ENCODE measurements at places on chromosomes 12 and 14. TPM values are rescaled to one million over a fixed set of nuclear protein-coding genes. Genes with fewer than 3 reads are reported as not detected.

OR4E1 gene
- total RNA-seq = not detected

DNA sequence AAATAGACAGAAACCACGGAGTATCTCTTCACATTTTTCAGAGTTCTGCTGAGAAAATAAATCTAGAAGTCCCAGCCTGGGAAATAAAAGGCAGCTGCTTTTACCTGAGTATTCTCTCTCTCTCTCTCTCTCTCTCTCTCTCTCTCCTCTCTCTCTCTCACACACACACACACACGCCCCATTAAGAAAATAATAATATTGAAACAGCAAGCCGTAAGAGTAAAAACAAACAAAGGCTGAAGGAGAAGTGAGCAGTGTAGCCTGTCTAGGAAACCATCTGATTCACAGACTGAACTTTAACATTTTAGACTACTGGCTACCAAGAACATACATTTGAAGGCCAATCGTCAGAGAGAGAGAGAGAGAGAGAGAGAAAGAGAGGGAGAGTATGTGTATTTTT, 8.4 kb downstream of the PTHLH start:
- no peak for DNase-seq

DNA sequence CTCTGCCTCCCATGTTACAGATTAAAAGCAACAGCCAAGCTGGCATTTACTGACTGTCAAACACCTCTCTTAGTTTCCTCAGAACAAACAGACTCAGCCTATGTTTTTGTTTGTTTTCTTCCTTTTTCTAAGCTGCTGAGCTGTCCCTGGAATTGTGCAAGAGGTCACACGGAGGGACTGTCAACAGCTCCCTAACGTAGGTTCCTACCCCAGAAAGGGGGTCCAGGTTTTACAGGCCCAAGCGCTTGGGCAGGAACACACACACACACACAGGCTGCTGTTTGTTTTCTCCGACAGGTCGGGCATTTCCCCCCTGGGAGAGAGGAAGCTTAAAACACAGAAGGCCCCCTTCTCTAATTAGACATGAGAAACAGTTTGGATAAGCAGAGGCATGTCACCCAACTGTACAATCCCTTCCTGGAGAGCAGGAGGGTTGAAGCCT, 739.6 kb upstream of the TBX3 start:
- DNase-seq = no peak

DNA sequence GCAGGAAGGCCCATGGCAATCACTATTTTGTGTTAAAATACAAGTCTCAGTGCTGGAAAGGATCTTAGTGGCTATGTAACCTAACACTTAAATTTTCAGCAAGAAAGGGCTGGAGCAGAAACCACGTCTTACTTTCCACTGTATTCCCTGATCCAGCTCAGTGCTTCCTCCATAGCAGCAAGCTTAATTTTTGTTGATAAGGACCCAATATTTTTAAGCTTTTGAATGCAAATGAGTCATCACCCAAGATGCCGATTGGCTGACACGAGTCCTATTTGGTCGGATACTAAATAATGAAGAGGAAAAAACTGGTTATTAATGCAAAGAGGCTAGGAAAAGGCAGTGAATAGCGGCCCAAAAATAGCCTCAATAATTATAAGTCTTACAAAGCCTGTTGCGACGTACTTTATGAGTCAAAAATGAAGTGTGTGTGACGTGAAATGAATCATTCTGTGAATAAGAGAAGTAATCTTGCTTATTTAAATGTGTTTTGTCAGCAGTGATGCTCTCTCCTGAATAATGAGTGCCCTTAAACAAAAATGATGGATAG, 46.9 kb upstream of the IGF1 start:
- no peak for DNase-seq

OVCH1 gene
- 3.0 TPM for total RNA-seq

DNA sequence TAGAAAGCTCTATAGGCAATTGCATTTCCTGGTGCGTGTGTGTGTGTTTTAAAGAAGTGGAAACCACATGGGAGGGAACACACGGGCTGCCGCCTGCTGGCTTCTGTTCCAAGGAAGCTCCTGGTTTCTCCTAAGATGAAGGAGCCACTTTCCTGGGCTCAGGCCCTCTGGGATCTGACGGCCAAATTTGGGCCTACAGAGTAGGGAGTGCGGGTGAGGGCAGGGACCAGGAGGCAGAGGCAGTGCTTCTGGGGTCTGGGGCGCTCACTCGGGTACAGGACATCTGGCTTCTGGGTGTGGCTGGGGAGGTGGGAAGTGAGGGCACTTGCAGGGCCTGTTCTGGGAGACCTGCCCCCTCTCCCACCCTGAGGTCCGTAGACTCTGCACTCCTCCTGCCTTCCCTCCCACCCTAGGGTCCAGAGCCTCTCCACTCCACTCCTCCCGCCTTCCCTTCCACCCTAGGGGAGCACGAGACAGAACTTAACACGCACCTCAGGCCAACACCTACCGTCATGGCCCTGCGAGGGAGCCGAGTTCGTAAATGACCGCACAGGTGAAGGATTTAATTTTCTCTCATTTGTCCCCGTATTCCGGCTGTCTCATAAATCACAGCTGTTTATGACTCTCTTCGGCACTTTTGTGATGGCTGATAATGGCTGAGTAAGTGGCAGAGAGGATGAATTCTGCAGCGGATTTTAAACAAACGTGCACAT, 127.7 kb downstream of the KIF26A start:
- DNase-seq = no peak

EP400 gene
- 27.7 TPM for total RNA-seq

MMP14 gene
- total RNA-seq = 88.4 TPM

- DNase-seq = no peak
Observed at GRCh38 chr14:72999316-72999715, 27.6 kb downstream of the ZFYVE1 start.

C12orf60 gene
- total RNA-seq = 0.78 TPM

PDE3A gene
- 3.8 TPM for total RNA-seq

GRCh38 chr12:26749781-26750180, 83.2 kb downstream of the ITPR2 start:
- DNase-seq = no peak

GZMB gene
- total RNA-seq = 0.45 TPM

SFSWAP gene
- 44.0 TPM for total RNA-seq

DNA sequence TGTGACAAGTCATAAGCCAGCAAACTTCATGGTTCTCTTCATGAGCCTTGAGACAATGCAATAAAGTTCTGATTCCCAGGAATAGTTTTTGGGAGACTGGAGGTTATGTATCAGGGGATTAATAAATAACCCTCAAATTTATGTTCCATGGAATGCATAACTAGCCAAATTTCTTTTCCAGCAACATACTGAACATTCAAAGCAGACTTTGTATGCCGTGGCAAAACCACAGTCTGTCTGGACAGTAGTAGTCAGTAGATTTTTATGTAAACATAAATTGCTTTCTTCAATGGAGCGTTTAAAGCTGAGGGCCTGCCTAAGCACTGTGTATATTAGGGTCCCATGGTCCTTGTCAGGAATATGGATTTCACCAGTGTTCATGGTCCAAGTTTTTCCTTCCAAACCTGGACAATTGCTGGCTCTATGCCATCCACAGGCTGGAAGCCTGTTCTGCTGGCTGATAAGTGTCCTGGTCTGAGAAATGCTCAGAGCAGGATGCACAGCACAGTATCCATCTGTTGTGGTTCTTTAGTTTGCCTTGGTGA, 144.9 kb downstream of the SRGAP1 start:
- DNase-seq = no peak

DNA sequence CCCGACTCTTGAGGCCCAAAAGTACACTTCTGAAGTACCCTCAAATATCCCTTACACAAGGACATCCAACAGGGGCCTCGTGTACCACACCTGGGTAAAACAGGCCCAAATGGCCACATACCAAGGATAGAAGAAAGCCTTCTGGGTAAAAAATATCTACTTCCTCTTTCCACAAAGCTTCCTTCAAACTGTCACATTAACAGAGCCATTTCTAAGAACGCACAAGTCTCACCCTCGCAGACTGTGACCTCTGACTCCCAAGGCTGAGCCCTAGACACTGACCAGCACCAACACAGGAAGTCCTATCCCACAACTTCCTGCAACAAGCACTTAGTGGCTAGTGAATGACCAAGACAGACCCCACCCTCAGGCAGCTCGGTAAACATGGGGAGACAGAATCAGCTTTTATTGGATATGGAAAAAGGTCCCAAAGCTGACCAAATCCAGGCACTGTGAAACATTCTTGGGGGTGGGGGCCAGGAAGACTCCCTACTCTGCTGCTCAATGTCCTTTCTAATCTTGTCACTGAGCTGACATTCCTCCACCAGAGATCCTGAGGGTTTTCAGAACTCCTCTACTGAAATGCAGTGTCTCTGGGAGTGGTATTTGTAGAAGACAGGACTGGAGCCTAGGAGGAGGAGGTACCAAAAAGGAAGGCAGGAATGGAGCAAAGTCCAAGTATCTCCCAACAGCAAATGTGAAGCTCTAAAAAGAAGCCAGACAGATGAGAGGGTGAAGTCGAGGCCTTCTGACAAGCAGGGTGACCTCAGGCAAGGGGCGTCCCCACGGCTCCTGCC, 15.9 kb downstream of the KCTD10 start:
- DNase-seq = no peak

GRCh38 chr14:52661314-52661713, 34.0 kb downstream of the ERO1A start:
- DNase-seq = no peak

DNA sequence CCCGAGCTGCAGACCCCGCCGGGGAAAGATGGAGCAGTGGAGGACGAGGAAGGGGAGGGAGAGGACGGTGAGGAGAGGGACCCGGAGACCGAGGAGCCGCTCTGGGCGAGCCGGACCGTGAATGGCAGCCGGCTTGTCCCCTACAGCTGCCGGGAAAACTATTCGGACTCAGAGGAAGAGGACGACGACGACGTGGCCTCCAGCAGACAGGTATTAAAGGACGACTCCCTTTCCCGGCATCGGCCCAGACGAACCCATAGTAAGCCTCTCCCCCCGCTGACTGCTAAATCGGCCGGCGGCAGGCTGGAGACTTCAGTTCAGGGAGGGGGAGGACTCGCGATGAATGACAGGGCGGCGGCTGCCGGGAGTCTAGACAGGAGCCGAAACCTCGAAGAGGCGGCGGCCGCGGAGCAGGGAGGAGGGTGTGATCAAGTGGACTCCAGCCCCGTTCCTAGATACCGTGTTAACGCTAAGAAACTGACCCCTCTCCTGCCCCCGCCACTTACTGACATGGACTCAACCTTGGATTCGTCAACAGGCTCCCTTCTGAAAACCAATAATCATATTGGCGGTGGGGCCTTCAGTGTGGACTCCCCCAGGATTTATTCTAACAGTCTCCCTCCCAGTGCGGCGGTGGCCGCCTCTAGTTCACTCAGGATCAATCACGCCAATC, 962 bp downstream of the LEMD3 start:
- peak; percentile 59 for DNase-seq

- DNase-seq = no peak
Observed at GRCh38 chr14:79118291-79118690, 948.1 kb downstream of the NRXN3 start.

GRCh38 chr12:54585243-54585642, 3.2 kb downstream of the PPP1R1A start:
- DNase-seq = no peak

GRCh38 chr12:25186788-25187402, 8.1 kb downstream of the DNAI7 start:
- no peak for DNase-seq

PLEKHH1 gene
- total RNA-seq = 239 TPM

DNA sequence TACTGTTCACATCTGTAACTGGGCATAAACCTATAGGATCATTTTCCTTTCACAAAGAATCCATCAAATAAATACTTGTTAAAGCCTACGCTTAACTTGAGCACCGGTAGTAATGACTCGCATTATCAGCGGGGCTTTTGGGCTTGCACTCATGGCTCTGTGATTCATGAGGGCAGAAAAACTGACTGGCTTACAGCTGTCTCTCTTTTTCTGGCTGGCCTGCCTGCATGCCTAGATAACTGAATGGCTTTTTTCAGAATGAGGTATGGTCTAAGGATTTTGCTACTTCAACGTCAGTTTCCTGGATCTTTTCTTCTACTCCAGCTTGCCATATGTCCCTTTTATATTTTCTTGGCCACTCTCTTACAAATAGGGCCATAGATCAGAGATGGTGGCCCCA, 531.1 kb downstream of the NRXN3 start:
- no peak for DNase-seq

GRCh38 chr12:104272938-104273337, 30.6 kb upstream of the EID3 start:
- DNase-seq = no peak

DNA sequence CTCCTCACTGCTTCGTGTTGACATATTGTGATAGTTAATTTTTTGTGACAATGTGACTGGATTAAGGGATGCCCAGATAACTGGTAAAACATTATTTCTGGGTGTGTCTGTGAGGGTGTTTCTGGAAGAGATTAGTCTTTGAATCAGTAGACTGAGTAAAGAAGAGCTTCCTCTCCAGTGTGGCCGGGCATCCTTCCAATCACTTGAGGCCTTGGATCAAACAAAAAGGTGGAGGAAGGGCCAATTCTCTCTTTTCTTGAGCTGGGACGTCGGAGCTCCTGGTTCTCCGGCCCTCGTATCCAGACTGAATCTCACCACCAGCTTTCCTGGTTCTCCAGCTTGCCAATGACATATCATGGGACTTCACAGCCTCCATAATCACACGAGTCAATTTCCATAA, 240.4 kb downstream of the CHST11 start:
- DNase-seq = peak; percentile 97

DNA sequence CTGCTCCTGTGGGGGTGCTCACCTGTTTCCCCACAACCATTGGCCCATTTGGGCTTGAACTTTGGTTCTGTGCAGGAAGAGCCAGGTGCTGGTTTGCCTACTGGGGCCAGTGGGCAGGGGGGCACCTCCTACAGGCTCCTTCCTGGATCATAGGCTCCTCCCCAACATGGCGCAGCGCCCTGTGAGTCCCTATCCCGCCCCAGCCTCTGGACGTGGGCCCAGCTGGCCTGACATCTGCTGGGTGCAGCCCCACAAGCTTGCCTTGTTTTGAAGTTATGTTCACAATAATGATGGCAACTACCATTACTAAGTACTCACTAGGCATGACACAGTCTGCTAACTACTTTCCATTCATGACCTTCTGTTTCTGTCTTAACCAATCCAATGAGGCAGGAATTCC, 147.8 kb downstream of the RBM19 start:
- DNase-seq = no peak

DNA sequence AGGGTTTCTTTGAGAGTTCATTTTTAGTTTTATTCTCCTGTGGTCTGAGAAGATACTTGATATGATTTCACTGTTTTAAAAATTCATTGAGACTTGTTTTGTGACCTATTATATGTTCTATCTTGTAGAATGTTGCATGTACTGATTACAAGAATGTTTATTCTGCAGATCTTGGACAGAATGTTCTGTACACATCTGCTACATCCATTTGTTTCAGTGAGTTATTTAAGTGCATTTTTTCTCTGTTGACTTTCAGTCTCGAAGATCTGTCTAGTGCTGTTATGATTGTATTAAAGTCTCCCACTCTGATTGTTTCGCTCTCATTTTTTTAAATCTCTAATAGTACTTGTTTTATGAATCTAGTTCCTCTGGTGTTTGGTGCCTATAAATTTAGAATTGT, 1319.8 kb downstream of the TMEM121 start:
- DNase-seq = no peak

GRCh38 chr12:63325757-63326156, 174.8 kb upstream of the AVPR1A start:
- no peak for DNase-seq

- no peak for DNase-seq
Observed at GRCh38 chr12:117046011-117046369, 53.2 kb downstream of the TESC start.

Data from thyroid gland (tissue), 4 donors.